ENCODE measurements at places on chromosomes 16 and 17. TPM values are rescaled to one million over a fixed set of nuclear protein-coding genes. Genes with fewer than 3 reads are reported as not detected.

Gene TAOK2
- 50.0 TPM for total RNA-seq

DNA sequence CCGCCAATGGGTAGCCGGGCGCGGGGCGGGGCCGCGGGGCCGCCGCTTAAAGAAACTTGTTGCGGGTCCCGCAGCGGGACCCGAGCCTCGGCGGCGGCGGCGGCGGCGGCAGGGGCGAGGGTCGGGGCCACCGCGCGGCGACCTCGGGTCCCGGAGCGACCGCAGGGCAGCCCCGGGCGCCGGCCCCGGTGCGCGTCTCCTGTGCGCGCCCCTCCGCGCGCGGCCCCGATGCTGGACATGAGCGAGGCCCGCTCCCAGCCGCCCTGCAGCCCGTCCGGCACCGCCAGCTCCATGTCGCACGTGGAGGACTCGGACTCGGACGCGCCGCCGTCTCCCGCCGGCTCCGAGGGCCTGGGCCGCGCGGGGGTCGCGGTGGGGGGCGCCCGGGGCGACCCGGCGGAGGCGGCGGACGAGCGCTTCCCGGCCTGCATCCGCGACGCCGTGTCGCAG is at the start of gene SOX8:
Gene SOX8, plus strand, starts transcription at position 76 of the 450 bp plus-strand sequence. Its CDS starts 153 bp downstream, at position 229.
- ATAC-seq = peak; percentile 11

DNA sequence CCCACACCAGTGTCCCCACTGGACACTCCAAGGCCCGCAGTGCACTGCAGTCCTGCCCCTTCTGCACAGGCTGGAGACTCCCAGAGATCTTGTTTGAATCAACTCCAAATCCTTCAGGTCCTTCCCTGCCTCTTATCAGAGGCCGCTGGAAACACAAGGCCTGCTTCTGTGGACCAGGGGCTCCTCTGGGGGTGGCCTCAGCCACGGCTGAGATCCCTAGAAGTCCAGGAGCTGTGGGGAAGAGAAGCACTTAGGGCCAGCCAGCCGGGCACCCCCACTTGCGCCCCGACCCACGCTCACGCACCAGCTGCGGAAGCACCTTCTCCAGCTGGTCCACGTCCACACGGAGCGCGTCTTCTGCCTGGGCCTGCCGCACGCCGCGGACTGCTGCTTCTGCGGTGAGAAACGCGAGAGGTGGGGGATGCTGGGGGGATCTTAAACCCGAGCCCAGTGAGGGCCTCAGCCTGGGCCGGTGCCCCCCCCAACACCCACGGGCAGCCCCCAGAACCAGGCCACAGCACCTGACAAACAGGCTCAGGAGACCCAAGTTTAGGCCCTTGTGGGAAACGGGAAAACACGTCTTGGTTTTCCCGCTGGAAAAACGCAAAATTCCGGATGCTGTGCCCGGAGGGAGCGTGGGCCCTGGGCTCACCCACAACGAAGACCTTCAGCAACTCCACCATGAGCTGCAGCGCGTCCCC is 3.5 kb downstream of the CENPX start:
- ATAC-seq = no peak

Gene CTRB1
- total RNA-seq = 0.50 TPM

DNA sequence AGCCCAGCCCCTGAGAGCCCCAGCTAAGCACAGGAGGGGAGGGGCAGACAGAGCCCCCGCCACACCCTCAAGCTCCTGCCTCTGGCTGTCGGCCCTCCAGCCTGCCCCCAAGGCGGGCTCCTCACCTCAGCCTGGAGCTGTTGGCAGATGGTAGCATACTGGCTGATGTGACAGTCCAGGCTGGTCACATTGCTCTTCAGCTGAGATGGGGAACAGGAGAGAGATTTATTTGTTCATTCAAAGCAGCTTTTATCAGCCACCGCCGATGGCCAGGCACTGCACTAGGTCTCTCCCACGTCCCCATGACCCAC is 14.8 kb downstream of the KIF18B start:
- no peak for ATAC-seq

GRCh38 chr16:4387781-4388180 is 16.1 kb downstream of the VASN start:
- ATAC-seq = no peak

DNA sequence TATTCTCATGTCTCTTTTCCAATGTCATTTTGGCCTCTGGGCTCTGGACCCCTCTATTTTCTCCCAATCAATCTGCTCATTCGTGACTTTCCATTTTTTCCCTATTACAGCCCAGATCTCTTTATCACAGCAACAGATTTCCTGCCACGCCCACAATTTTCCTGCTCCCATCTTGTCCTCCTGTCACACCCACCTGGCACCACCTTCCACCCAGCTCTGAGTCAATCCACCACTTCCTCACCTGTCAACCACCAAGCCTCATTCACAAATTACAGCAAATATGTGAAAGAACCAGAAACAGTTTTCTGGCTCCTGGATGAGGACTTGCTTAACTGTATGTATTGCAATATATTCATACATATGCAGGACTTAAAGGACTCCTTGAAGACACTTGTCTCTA is 311.3 kb downstream of the GRIN2A start:
- ATAC-seq = no peak

Gene ZMYND15
- 0.51 TPM for total RNA-seq

DNA sequence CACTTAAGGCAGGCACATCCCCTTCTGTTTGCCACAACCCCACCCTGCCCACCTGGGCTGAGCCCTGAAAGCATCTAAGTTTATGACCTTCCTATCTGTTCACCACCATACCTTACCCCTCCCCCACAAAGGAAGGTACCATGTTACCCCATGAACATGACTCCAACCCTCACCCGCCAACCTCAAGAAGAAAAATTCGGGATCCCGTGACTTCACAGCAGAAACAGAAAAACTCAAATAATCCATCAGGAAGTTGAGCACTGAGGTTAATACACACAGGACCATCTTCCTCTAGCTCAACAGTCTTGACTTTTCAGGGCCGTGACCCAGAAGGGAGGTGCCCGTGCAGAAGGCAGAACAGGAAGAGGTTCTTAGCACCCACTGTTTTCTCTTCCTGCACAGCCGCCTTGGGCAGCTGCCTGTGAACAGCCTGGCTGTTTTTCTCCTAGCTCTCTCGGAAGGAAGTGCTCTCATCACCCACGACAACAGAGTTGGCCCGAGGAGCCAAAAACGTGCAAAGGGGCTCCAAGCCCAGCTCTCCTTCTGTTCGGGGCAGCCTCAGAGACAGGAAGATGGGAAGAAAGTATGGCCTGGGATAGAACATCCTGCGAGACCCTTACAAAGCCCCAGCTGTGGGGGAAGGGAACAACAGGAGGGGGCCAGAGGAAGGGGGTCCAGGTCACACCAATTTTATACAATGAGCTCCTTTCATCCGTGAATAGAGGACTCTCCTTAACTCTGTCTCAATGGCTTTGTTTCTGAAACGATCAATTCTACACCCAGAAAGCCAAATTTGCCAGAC is 101.1 kb downstream of the XYLT1 start:
- ATAC-seq = no peak

Gene CTRL
- 2.8 TPM for total RNA-seq

- peak; percentile 84 for ATAC-seq
Observed at GRCh38 chr16:85461814-85462713, 151.1 kb upstream of the GSE1 start.

DNA sequence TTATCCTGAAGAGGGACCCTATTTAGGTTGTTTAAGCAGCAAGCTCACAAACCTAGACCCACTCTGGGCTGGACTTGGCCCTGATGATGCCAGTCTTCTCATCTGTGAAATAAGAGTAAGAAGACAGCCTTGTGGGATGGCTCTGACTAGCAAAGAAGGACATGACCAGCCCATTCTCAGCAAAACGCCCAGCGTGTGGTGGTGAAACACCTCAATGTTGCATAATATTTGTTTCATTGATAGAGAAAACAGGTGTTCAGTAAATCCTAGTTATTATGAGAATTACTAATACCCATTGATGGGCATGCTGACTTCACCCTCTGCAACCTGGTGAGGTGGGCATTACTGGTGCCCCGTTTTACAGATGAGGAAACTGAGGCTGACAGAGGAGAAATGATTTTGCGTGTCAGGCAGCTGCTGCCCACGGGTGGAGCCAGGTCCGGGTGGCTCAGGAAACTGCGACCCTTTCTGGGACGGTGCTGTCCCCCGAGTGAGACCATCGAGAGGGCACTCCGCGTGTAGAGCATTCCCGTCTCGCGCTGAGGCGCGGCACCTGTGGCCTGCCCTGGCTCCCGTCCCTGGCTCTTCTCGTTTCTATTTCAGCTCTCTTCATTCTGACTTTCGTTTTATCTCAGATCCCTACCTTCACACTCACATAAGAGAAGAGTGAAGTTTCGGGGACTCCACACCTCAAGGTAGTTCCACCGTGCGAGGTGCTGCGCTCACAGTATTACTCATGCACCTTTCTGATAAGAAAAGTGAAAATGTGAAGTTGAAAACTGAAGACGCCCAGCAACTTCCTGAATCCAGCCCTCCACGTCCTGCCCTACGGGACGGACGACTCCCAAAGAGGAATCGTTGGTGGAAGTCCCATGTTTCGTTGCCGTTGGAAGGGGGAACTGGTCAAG is 48.5 kb downstream of the IRF8 start:
- no peak for ATAC-seq

Gene PRR29
- total RNA-seq = 1.5 TPM

Gene GLTPD2
- not detected for total RNA-seq

GRCh38 chr16:77194295-77195231 is 3.6 kb downstream of the MON1B start:
- ATAC-seq = no peak

DNA sequence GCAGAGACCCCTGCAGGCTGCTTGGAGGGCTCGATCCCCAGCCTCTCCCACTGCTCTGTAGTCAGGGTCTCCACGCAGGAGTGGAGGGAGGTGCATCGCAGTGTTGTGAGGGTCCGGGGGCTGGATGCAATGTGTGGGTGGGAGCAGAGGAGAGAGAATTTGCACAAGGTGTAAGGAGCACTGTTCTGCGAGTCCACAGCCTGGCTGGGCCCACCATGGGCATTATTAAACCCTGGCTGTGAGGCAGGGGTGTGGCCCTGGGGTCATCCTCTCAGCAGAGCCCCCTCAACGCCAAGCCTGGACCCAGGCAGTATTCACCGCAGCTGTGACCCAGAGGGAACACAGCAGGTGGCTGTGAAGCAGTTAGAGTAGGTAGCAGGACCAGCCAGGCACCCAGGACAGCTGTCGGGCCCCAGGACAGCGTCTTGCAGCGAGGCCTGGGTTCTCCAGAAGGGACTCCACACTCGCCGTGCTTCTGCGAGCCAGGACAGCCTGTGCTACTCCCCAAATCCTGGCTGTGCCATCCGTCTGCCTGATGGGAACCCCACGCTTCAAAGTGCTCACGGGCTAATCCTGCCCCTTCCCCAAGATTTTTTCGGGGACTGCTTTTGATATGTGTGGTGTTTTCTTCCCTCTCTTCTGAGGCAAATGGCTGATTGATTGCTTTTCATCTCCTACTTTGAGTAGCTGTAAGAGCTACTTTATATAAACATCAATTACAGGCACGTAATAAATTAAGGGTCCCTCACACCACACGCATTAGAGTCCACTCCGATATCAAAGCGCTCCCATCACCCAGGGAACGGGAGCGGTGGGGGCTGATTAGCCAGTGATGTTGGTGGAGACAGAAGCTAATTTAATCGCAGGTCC is 100.9 kb upstream of the GSE1 start:
- ATAC-seq = peak; percentile 63

DNA sequence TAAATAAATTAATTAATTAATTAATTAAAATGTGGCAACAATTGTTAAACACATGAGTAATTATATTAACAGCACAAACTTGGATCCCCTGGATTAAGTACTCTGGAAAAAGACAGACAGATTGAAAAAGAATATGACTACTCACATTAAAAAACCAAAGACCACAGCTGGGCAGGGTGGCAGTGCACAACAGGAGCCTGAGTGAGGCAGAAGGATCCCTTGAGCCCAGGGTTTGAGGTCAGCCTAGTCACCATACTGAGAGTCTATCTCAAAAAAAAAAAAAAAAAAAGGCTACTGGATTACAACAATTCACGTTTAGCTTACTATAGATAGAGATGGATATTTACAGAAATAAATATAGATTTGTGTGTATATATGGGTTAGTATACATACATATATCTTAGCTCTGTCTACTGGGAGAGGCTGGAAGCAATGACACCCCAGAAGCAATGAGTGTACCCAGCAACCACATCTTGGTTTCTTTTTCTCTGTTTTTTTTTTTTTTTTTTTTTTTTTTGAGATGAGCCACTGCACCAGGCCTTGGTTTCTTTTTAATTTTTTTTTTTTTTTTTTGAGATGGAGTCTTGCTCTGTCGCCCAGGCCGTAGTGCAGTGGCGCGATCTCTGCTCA is 10.6 kb upstream of the SUZ12 start:
- ATAC-seq = no peak

DNA sequence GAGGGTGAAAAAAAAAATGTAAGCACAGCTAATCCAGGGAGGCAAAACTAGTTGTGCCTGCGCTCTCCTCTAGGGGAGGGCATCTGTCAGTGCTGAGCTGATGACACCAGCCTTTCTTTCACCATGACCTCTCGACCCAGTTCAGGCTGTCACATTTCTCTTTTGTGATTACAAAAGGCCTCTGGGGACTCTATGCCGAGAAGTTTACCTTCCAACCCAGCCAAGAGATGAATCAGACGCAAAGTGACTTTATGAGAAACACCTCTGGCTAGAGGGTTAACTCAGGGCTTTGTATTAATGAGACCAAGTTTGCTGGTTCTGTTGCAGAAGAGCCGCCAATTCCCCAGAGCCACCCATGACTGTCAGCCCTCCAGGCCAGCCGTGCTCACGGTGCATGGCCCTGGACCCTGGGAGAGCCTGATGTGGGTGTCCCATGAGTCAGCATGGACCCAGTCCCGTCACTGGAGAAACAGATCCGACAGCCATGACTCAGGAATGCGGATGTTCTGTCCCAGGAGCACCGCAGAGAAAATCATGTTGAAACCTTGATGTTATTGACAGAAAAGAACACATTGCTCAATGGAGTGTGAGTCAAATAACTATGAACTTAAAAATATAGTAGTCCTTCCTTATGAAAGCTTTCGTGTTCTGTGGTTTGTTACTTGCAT is 437.2 kb downstream of the HS3ST3B1 start:
- ATAC-seq = peak; percentile 98

DNA sequence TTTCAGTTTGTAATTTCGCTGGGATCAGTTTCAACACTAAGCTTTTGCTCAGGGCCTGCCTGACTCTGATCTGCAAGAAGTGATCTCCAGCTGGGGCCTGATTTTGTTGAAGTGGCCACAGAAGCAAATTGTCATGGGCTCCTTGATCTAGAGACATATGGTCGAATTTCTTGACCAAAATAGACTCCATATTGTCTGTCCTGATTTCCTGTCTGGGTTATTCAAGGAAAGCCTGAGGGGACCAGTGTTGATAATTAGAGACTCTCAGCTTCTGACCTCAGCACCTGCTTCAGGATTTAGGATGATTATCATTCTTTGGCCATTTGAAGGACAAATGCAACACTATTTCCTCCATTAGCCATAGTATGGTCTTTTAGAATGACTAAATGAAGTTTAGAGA is 48.9 kb upstream of the MSI2 start:
- ATAC-seq = no peak

Gene IL17C
- 0.41 TPM for total RNA-seq

- ATAC-seq = peak; percentile 29
Observed at GRCh38 chr17:11899537-11899942, 97.7 kb downstream of the ZNF18 start.

GRCh38 chr16:28830531-28830930 is 7.7 kb downstream of the ATXN2L start:
- no peak for ATAC-seq
